ENCODE measurements at places on chromosomes 6 and 20.

GRCh38 chr20:38196076-38196475 is 31.0 kb upstream of the TGM2 start:
- no peak for DNase-seq

- DNase-seq = no peak
These were observed 189.8 kb upstream of the CEP162 start for GRCh38 chr6:84417260-84417659.

DNA sequence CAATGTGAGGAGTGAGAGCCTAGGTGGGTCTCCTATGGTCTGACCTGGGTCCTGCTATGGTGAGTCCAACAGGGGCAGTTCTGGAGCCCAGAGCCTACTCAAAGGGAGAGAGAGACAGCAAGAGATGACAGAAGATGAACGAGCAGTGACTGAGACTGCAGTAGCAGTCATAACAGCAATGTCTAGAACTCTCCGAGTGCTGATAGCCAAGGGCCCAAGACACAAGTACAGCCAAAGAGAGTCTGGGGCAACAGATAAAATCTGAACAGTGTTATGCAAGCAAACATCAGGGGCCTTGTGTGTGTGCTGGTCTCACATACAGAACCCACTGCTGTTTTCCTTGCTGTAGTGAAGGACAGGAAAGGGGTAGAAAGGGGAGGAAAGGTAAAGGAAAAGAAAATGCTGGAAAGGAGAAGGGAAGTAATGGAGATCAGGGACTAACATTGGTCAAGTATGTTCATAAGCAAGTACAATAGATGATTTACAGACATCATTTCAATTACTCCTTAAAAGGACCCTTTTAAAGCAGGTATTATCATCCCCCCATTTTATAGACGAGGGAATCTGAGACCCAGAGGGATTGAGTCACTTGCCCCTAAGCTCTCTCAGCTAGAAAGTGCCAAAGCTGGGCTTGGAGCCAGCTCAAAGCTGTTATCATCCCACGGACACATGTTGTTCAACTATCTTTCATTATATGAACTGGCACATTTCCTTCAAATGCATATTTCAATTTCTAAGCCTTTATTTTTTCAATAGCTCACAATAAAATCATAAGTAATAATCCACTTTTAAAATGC is 182.3 kb upstream of the RAB32 start:
- DNase-seq = no peak

DNA sequence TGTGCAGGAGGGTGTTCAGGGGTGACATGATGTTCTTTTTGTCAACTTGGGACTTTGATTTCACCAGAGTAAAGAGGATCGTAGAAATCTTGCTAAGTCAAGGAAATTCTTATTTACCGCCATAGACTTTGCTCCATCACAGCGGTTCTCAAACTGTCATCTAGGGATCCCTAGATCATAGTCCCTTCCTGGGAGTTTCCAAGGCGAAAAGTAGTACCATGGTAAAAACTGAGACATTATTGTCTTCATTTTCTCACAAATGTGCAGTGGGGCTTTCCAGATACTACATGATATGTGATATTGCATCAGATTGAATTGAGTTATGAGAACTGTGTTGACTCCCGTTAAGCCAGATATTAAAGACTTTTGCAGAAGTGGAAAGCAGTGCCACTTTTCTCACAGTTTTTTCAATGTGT is 79.7 kb downstream of the JARID2 start:
- DNase-seq = no peak

DNA sequence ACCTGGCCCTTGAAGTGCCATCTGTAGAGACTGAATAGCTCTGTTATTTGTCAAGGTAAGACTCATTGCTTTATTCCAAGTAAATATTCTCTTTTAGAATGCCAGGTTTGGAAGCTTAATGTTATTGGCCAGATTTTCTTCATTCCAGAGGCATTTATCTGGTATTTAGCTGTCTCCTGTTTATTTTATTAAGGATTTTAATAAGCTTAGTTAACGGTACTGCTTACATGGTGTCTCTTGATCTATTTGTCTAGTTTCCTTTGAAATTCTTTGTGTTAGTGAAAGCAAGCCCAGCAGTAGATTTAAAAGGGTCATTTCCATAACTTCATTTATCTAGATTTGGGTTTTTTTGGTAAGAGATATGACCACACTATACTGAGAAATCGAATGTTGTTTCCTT is 7.7 kb downstream of the RALY start:
- no peak for DNase-seq

GRCh38 chr6:4358414-4359107 is 223.2 kb upstream of the ECI2 start:
- DNase-seq = no peak

DNA sequence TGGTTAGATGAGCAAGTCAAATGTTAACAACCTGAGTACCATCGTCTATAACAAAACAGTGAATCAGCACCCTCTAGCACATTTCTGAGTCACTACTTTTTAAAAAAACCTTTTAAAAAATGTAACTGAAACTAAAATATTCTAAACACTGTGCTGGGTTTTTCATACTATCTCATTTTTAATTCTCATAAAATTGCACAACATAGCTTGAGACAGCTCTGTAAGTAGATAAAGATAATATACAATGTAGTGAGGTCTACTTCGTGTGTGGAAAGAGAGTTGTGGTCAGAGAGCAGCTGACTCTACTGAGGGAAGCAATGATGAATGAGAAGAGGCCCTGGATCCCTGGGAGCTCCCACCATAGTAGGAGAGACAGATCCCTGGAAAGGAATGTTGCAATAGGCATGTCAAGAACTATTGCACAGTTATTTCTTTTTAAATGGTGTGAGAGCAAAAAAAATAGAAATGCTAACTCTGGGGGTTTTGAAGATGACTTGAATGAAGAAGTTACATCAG is 13.6 kb upstream of the CALHM6 start:
- no peak for DNase-seq

DNA sequence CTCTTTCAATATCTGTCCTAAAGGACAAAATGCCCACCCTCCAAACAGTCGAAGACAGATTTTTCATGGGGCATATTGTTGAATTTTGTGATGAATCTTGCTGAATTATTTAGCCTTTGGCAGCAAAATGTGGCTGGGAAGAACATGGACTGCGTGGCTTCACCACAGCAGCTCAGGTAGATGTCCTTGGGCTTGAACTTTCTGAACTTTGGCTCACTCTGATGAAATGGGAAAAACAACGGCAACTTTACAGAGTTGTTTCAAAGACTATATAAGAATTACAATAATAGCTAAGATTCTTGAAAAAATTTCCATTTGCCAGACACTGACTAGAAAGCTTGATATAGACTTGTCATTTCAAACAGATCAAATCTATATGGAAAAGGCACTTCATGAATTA is 52.8 kb upstream of the IL20RA start:
- DNase-seq = no peak

- no peak for DNase-seq
These were observed 35.0 kb downstream of the TGM2 start for GRCh38 chr20:38129893-38130609.

- DNase-seq = no peak
These were observed 41.5 kb downstream of the DSE start for GRCh38 chr6:116412270-116412669.
